ENCODE measurements at places on chromosomes 1 and 21. TPM values are rescaled to one million over a fixed set of nuclear protein-coding genes. Genes with fewer than 3 reads are reported as not detected.

Gene OR2L13
- not detected for total RNA-seq

Gene SLC44A5
- 0.59 TPM for total RNA-seq

Gene SH3D21
- 1.1 TPM for total RNA-seq

Gene LAD1
- 62.5 TPM for total RNA-seq

Gene NFYC
- 28.1 TPM for total RNA-seq

Data from pancreas (tissue), 10 donors.